Osteocyte (in vitro differentiated cells): ENCODE measurements at places on chromosomes 11 and 22. TPM values are rescaled to one million over a fixed set of nuclear protein-coding genes. Genes with fewer than 3 reads are reported as not detected.

DNA sequence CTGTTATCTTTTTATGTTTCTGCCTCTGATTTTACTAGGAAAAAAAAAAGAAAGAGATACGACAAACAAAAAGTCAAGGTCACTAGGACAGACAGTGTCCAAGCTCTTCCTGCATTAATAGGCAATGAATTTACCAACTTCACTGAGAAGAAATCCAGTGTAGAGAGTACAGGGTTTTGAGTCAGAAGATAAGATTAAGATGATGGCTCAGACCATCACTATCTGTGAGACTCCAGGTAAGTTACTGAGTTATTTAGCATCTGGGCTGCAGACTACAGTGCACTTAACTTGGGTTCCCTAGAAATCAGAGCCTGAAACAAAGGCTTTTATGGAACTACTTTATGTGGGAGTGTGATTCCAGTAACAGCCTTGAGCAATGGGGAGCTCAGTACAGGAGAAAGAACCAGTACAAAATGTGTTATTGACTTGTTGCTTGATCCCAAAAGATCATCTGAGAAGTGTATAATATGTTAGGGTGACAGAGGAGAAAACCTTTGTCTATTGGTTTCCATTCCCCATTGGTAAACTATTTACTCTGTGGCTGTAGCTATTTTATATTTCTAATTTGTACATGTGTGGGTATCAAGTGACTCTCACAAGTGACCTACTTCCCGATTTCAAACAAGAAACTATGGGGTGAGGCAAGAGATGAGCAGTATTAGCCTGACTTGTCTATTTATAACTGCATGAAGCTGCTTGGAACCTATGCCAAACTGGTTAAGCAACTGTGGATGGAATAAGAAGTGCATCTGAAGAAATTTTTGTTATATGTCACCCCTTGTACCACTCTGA, 395.8 kb downstream of the RAB38 start:
- no peak for DNase-seq

DNA sequence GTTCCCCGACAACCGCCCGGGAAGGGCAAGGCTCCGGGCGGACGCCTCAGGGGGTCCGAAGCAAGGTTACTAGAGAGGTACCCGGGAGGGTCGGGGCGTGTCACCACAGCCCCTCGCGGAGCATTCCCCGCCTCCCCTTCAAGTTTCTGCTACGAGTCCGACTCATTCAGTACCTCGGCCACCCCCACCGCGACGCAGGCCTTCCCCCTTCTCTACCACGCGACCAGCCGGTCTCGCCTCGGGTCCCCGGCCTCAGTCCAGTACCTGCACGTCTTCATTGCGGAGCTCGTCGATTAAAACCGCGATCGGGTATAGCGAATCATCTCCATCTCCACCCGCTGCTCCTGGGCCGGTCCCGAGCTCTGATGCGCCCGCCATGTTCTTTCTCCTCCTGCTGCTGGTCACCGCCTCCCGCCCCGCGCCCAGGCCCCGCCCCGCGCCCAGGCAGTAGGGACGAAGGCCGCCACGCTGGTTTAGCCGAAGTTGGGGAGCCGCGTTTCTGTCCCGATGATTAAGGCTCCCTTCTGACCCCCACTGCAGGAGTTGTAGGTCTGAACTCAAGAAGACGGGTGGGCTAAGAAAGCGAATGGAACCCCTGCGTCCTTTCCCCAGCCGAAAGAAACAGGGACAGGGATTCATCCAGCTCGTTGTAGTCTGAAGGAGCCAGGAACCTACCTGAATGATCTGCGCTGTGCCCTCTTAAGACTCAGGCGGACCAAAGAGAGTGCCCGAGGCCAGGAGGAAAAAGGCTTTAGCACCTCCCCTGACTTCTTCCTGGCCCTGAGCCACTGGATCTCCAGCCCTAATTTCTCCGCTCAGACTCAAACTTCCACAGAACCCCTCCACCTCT, at the start of gene PPP2R1B:
Gene PPP2R1B, minus strand, starts transcription at position 406 of the 850 bp plus-strand sequence. Its CDS starts 28 bp downstream, at position 378.
- peak; percentile 88 for DNase-seq

DNA sequence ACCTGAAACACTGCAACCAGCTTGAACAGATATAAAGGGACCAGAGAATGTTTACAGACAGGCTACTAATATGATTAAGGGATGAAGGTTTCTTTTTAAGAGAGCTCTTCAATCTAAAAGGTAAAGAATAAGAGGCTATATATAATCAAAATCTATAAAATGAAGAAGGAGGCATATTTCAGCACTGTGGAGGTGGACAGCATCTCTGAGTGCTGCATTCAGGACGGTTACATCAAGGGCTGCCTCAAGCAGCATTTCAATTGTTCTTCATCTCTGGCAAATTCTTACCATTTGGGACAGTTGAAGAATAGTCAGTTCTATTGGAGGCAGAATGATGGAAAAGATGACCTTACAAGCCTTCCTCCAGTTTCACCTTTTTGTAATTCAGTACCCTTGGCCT, 139.6 kb upstream of the LMO1 start:
- no peak for DNase-seq

DNA sequence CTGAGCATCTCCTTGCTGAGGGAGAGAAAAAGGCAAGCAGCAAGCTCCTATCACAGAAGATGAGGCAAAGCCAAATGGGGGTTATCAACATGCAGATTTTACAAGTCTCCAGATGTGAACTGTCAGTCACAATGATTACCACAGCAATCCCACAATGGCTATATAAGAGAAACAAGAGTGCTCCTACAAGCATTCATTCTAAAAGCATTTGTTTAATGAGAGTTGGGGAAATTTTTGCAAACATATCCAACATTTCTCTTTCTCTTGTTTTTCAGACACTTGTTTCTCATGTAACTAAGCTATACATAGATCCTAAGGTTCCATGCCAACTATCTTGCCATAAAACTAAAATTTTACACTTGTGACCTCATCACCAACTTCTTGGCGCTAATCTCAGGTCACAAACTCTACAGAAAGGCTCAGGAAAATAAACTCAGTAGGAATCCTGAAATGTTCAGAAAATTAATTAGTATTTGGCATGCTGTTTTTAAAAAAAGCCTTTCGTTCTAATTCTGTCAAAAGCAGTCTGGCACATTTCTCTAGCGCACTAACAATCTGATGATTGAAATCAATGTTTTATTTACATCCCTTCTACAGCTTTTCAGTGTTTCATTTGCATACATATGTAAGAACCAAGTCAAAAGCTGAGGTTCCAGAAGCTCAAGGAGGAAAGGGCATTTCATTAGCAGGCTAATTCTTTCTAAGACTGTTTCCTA, 199.5 kb downstream of the TTC28 start:
- no peak for DNase-seq

- DNase-seq: no peak
Observed at GRCh38 chr22:40504285-40505249, 132.0 kb downstream of the MRTFA start.

DNA sequence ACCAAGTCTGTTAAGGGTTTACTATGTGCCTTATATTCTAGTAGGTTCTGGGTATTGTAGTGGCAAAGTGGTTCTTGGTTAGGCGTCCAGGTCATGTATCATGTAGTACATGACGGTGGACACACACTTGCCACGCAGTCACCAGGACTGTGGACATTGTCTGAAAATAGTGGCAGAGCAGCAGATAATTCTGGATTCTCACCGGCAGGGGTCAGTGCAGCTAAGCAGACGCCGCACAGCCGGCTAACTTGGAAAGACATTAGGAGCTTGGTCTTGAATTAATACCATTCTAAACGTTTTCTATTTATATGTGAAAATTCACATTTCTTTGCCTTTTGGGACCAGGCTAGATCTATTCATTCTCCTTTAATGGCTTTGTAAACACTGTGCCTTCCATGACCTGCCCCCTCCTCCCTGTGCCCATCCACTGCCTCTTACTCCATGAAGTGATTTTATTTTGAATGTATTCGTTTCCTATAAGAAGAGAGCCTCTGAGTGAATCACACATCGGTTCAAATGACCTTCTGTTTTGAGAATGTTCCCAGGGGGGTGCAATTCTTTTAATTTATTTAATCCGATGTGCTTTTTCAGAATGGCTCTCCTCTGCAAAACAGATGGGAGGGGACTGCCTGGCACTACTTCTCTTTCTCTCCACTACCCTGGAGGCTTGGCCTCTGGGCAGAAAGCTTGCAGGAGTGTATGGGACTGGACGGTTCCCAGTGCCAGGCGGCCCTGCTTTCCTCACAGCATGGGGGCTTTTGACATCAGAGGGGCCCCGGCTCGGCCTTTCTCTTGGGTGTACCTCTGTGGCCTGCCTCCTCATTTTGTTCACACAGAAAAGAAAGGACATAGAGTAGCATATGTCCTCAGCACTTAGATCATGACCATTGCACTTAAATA, 378.0 kb downstream of the NTM start:
- DNase-seq: no peak

- DNase-seq: no peak
Observed at GRCh38 chr11:3796801-3797328, 489 bp downstream of the NUP98 start.

DNA sequence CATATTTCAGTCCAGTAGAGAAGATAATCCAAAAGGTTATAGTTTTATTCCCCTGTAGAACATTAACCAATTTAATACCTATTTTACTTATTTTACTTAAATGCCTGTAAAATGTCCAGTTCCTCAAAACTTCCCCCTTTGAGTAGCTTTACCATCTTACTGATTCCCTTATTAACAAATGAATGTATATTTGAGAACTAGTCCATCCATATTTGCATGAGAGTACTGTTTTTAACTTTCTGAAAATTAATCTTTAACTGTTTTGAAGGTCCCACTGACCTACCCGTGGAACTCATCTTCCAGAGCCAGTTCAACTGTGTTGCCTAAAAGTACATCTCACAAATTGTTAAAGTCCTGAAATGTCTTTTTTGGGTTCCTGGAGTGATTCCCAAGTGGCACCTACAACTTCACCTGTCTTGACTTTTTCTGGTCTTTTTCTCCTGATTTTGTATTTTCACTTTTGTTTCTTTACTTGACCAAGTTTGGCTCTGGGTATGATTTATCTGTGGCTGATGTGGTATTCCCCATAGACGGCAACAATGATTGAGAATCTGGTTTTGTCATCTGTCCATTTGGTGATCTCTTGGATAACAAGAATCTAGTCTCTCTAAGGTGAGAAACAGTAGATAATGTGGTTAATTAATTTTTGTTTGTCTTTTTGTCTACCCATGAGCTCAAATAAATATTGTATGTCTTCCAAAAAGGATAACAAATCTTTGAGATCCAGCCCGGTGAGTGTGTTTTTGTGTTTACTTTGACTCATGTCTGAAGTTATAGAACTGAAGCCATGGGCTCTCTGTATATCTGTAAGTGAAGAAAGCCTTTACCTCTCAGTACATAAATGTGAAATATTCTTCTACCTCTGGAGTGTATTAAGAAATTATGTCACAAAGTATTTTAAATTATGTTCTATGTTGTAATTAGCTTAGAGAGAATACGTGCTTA, 174.2 kb downstream of the ETS1 start:
- DNase-seq: no peak

- no peak for DNase-seq
Observed at GRCh38 chr22:42962295-42963230, 52.4 kb downstream of the PACSIN2 start.

GRCh38 chr11:36361901-36362391, 65.9 kb downstream of the PRR5L start:
- DNase-seq: peak; percentile 90

- no peak for DNase-seq
Observed at GRCh38 chr22:20108757-20109230, 7.1 kb upstream of the RANBP1 start.

DNA sequence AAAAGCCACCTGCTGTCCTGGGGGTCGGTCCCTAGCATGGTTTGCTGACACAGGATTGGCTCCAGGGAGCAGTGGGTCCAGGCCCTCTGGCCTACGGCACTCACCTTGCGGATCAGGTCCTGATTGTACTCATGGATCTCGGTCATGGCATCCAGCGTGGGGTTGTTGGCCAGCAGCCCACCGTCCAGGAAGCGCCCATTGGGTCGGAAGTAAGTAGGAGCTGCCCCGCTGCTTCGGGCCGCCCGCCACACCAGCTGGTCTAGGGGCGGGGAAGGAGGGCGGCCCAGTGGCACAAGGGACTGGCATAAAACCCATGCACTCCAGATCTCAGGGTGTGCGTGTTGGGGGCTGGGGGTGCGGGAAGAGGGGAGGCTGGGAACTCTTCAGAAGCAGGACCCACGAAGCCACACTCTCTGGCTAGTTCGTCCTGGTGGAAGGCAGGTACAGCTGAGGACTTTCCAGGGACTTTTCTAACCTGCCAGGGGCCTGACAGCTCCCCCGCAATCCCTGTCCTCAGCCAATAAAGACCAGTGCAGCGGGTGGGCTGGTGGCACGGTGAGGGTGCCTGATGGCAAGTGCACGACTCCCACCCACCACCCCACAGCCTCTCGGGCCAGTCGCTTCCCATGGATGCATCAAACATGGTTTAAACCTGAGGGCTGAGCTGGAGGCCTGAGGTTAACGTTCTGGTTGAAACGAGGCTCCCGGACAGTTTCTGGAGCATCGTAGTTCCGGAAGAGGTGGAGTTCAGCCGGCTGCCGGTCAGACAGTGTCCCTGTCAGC, 5.1 kb upstream of the BAIAP2L2 start:
- DNase-seq: no peak

GRCh38 chr11:130574740-130575139, 126.3 kb downstream of the ADAMTS15 start:
- no peak for DNase-seq

DNA sequence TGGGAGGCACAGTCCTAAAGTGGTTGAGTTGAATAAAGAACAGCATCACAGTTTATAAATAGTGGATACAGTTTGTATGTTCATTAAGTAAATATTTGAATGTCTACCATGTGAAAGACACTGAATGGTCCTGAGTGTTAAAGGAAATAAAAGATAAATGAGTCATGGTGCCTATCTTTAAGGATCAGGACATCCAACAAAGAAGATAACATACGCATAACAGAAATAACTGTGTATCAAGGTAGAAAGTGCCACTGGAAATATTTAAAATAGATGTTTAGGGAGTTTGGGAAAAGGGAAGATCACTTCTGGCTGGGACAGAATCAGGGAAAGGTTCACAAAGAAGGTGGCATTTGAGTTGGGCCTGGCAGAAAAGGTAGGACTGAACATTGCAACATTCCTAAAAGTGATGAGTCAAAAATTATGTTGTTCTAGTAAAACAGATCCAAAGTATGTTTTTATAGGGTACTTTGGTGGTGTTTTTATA, 41.5 kb downstream of the CSTPP1 start:
- no peak for DNase-seq

DNA sequence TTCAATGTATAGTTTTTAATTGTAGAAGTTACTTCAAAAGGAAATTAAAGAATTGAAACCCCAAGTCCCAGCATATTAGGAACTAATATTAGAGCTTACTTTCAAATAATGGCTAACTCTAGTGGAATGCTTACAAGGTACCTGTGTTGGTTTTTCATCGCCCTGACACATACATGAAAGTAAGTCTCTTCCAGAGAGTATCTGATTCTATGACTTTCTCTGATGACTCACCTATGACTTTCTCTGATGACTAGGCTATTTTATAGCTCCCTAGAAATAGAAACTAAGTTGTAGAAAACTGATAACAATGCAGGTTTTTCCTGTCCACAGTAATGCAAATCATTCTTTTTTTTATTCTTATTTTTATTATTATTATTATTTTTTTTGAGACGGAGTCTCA, 33.6 kb upstream of the MMP7 start:
- no peak for DNase-seq

The OR9Q1 gene
- total RNA-seq: not detected in 2 replicates

The AIP gene
- total RNA-seq: 76.5 and 79.9 TPM in 2 replicates

The PSMA1 gene
- total RNA-seq: 116 and 117 TPM in 2 replicates

The MUC2 gene
- not detected in 2 replicates for total RNA-seq

The MAPK8IP2 gene
- total RNA-seq: 2.8 and 3.6 TPM in 2 replicates

The BSCL2 gene
- 54.1 and 56.7 TPM in 2 replicates for total RNA-seq

The SCARF2 gene
- 48.4 and 50.8 TPM in 2 replicates for total RNA-seq

The GGT1 gene
- total RNA-seq: 1.9 and 2.6 TPM in 2 replicates

The MCHR1 gene
- not detected in 2 replicates for total RNA-seq

The CATSPER1 gene
- 0.54 and 1.1 TPM in 2 replicates for total RNA-seq
